GM13976 (cell line): ENCODE measurements at places on chromosomes 1 and 21.

- DNase-seq = peak; percentile 21
Measured at GRCh38 chr1:58065520-58065919, 481.0 kb downstream of the OMA1 start.

- DNase-seq = no peak
Measured at GRCh38 chr21:46641656-46642055, 6.2 kb downstream of the PRMT2 start.

GRCh38 chr1:163697137-163697536 lies 375.4 kb downstream of the NUF2 start:
- no peak for DNase-seq

- DNase-seq = no peak
Measured at GRCh38 chr1:201363467-201363866, 14.0 kb downstream of the TNNT2 start.

GRCh38 chr1:48793863-48794262 lies 17.2 kb upstream of the BEND5 start:
- DNase-seq = peak; percentile 29
